ENCODE measurements at places on chromosomes 1 and 21.

GRCh38 chr1:111052246-111052645 lies 87.6 kb downstream of the DRAM2 start:
- DNase-seq, result no peak

DNA sequence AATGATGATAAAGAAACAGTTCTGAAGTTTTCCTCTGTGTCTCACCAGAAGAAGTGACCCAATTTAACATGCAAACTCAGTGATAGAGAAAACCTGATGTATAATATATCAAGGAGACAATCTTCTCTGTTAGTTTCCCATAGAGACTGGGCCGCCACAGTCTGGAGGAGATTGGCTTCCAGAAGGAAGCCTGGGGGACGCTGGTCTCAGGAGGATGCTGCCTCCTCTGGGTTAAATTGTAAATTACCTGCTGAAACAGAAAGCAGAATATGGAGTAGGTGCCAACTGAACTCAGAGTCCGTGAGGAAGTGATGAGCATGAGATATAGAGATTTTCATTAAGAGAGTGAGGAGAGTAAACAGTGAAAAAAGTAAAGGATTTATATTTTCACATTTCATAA lies 15.8 kb downstream of the OR14I1 start:
- no peak for DNase-seq

DNA sequence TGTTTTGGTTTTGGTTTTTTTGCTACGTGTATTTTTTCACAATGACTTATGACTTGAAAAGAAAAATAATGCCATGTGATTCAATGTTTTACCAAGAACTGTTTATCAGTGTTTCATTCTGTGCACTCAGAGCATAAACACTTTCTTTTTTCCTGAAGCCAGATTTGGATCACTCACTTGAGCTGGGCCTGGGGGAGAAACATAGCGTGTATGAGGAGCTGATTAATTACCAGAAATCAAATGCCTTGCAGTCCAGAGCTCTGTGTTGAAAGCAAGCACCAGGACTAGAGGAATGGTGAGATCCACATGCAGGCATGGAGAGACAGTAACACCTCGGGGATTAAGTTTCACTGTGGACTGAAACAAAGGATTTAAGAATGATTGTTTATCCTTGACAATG lies 642.1 kb upstream of the ADGRL2 start:
- no peak for DNase-seq

GRCh38 chr1:36766481-36766880 lies 267.8 kb downstream of the GRIK3 start:
- no peak for DNase-seq

- no peak for DNase-seq
Measured at GRCh38 chr1:178692564-178693327, 32.3 kb upstream of the RALGPS2 start.

DNA sequence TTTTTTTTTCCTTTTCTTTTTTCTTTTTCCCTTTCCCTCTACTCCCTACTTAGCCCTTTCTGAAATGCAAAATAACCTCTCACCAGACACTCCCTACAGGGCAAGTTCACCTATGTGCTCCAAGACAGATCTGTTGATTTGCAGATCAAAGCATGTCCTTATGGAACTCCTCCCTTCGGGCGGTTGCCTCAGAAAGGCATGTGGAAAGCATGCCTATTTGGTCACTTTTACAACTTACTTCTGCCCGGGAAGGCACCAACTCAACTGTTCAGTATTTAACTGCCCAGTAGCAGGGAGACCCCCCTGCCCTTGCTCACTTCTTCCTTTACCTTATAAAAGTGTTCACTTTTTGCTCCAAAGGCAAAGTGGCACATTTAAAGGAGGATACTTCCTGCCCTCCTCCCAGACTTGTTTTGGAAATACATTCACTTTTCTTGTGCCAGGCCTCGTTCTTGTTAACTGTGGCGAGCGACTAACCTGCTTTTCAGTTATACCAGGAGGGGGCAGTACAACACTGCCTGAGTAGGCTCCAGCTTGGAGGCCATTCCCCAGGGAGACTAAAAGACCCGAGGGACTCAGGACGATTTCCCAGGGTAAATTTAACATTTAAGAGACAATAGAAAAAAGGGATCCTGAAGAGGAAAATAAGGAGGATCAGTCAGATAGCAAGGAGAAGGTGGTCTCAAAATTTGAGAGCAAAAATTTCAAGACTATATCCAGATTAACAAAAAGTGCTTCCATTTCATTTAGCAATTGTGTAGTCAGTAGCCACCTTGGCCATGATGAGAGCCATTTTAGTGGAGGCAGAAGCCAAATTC lies 12.3 kb upstream of the SLAMF7 start:
- peak; percentile 39 for DNase-seq

DNA sequence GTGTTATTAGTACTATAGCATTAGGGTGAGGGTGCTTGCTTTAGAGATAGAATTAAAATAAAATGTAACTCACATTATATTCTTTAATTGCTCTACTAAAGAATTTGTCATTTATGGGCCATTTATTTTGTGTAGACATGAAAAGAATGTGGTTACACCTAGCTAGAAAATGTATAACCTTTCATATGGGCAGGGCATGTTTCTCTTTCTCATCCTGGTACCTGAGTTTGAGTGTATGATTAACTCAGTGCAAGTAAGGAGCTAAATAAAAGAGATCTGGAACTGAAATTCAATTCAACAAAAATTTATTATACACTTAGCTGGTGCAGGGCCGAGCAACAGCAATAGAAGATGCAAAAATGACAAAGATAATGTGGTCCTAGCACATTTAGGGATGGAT lies 47.4 kb downstream of the MAP3K7CL start:
- no peak for DNase-seq

GRCh38 chr1:247175458-247175857 lies 3.6 kb upstream of the ZNF124 start:
- no peak for DNase-seq

GRCh38 chr1:223872308-223872901 lies 26.7 kb upstream of the TP53BP2 start:
- no peak for DNase-seq

DNA sequence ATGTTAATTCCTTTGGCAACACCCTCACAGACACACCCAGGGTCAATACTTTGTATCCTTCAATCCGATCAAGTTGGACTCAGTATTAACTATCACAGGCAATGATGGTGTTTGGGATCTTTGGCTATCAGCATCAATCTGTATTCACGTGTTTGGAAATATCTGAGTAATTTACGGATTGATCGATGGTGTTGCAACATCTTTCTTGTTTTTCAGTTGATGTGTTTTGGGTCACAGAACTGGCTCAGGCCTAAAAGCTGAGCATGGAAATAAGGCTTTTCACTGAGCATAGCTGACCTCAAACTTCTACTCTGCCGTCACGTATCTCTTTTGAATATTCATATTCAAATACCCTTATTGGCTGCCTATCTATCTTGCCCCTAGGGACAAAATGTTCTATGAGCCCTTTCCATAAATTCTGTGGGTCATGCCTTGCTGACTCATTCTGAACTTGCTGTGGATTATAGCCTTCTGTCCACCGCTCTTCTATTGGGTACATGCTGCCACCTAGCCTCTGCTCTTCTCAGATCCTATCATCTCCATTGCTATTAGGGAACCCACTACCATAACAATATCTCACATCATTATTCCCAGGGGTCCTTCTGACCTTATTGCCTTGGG lies 156.0 kb downstream of the PDE4B start:
- DNase-seq, result no peak

GRCh38 chr1:91806769-91807700 lies 78.9 kb downstream of the TGFBR3 start:
- DNase-seq, result no peak

- no peak for DNase-seq
Measured at GRCh38 chr21:45306832-45307571, 19.3 kb upstream of the POFUT2 start.

- no peak for DNase-seq
Measured at GRCh38 chr1:243271996-243272395, 16.2 kb downstream of the SDCCAG8 start.

- no peak for DNase-seq
Measured at GRCh38 chr1:11328444-11328843, 55.4 kb downstream of the UBIAD1 start.

- no peak for DNase-seq
Measured at GRCh38 chr1:92184632-92185031, 33.1 kb upstream of the C1orf146 start.

GRCh38 chr1:74470251-74470650 lies 42.2 kb downstream of the LRRC53 start:
- DNase-seq, result no peak

DNA sequence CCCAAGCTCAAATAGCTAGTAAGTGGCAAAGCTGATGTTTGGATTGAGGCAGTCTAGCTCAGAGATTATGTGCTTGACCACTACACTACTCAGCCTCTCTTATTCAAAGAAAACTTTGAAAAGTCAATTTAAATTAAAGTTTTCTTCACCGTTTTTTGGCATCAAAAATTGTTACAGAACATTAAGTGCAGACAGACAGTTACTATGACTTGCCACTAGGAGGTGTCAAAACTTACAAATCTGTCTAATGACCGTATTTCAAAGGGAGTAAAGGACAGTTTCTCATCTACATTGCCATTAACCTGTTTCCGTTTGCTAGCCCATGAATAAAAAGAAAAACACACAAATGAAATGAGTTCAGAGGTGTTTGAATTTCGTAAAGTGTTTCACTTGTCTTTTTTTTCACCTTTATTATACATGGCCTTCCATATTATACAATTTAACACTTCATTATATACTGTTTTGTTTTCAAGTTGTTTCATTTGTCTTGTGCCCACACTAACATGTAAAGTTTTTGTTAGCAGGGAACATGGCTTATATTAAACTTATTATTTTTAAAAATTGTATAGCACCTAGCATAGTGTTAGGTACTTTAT lies 57.4 kb upstream of the MTF2 start:
- DNase-seq, result peak; percentile 33

- no peak for DNase-seq
Measured at GRCh38 chr1:247961791-247962190, 3.2 kb upstream of the OR2AK2 start.

DNA sequence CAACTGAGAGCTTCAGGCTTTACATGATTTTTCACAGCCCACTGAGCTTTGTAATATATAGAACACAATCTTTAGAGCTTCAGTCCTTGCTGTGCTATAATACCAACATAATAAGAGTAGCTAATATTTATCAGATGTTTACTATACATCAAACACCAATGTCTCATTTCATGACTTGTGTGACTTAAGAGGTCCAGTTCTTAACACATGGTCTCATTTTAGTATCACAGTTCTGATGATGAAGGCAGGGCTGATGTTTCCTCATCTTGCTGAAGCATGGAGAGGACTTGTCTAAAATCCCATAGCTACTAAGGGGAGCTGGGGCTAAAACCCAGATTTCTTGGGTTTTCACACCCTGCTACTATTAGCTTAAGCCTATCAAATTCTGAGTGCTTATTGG lies 5.5 kb downstream of the MTR start:
- no peak for DNase-seq

- no peak for DNase-seq
Measured at GRCh38 chr1:187009320-187009719, 180.6 kb downstream of the PLA2G4A start.

DNA sequence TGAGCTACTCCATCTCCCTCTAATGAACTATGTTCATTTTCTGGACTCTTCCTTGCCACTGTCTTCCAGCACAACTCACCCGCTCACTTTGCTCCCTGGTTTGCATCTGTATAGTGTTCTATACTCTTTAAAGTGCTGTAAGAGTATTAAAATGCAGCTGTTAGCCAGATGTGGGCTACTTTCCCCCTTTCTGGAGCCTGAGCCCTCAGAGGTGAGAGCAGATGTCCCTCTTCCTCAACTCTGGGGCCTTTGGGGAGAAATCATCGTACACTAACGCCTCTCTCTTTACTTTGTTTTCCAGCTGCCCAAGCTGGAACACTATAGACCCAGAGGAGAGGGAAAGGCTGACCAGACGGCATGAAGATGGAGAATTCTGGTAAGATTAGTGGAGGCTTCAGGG lies 39.4 kb downstream of the CAPN2 start:
- no peak for DNase-seq

GRCh38 chr1:47382399-47382983 lies 33.6 kb upstream of the FOXE3 start:
- no peak for DNase-seq

GRCh38 chr1:193416226-193417024 lies 230.0 kb upstream of the B3GALT2 start:
- no peak for DNase-seq

- DNase-seq, result peak; percentile 66
Measured at GRCh38 chr1:156226116-156226538, 13.3 kb downstream of the PMF1 start.

GRCh38 chr1:185421485-185422107 lies 104.6 kb upstream of the IVNS1ABP start:
- no peak for DNase-seq

- DNase-seq, result no peak
Measured at GRCh38 chr1:18816808-18817207, 42.7 kb downstream of the TAS1R2 start.

- no peak for DNase-seq
Measured at GRCh38 chr21:14712121-14712715, 166.1 kb upstream of the SAMSN1 start.

DNA sequence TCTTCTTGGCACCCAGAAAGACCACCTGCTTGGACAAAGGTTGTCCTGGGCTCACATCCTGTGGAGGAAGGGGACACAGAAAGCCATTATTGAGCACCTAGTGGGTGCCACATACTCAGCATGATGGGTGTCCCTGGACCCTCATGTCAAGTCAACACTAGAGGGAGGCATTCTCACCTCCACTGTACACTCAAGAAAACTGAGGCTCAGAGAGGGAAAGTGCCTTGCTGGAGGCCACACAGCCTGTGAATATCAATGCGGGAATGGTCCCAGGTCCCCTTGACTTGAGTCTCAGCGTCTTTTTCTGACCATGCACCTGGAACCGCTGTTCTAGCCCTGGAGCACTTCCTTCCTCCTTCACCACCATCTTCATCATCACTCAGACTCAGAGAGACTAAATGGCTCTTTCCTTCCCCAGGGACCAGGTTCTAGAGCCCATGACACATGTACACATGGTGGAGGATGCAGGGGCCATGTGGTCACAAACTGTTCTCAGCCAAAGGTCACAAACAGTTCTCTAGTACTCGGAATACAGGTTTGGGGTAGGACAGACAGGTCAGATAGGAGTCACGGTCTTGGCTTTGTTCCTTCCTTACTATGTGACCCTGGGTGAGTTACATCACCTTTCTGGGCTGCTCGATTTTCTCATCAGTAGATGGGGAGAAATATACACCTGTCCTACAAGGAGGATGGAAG lies 89.2 kb upstream of the WNT4 start:
- DNase-seq, result no peak

GRCh38 chr1:89880679-89881078 lies 59.8 kb downstream of the LRRC8D start:
- DNase-seq, result no peak

- DNase-seq, result no peak
Measured at GRCh38 chr1:61282387-61282786, 200.0 kb downstream of the NFIA start.

DNA sequence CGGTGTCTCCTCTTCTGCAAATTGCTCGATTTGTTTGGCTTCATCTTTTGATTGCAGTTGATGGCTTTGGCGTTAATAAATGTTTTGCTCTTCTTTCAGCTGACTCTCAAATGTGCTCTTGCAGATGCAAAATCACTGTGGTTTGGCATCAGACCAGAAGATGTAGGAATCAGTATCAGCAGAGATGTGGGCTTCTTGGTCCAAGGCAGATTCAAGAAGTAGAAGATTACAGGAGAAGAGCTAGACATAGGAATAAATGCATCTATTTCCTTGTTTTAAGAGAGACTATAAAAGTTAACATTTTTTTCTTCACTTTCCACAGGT lies 59.8 kb upstream of the BACH1 start:
- no peak for DNase-seq

Measured in GM12891 (cell line).